Left forelimb (tissue), 1 donor: ENCODE measurements at places on chromosomes 16 and 17.

DNA sequence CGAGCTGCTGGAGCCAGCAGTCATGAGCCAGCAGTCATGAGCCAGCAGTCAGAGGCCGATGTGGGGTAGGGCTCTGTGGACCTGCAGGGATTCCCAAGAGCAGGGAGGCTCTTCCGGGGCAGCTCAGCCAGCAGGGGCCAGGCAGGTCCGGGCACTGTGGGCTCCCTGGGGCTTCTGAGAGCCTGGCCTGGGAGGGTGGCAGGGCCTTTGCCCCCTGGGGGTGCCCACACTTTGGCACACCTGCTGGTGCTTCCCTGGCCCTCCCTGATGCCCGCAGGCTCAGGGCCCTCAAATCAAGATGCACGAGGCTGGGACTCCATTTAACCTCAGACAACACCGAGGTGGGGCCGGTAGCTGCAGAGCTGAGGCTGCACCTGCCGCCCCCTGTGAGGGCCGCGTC, 18.1 kb downstream of the SOX8 start:
- no peak for DNase-seq

DNA sequence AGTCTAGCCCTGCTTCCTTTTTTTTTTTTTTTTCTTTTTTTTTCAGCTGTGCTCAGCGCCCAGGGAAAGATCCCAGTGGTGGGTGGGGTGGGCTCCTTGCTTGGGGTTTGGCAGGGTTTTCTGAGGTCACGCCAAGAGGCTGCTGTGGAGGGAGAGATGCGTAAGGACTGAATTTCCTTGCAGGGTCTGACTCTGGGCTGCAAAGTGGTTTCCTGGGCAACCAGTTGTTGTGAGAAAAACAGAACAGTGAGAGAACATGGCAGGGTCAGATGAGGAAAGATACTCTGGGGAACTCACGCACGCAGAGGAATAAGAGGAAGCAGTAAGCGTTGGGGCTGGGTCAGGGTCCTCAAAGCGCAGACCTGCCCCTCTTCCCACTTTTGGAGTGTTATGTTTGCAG, 119.5 kb downstream of the IRF8 start:
- peak; percentile 63 for DNase-seq

- DNase-seq: no peak
These were observed 28.2 kb downstream of the ST3GAL2 start for GRCh38 chr16:70410734-70411133.

- peak; percentile 88 for DNase-seq
These were observed 31.4 kb upstream of the CDC42EP4 start for GRCh38 chr17:73343168-73343634.

DNA sequence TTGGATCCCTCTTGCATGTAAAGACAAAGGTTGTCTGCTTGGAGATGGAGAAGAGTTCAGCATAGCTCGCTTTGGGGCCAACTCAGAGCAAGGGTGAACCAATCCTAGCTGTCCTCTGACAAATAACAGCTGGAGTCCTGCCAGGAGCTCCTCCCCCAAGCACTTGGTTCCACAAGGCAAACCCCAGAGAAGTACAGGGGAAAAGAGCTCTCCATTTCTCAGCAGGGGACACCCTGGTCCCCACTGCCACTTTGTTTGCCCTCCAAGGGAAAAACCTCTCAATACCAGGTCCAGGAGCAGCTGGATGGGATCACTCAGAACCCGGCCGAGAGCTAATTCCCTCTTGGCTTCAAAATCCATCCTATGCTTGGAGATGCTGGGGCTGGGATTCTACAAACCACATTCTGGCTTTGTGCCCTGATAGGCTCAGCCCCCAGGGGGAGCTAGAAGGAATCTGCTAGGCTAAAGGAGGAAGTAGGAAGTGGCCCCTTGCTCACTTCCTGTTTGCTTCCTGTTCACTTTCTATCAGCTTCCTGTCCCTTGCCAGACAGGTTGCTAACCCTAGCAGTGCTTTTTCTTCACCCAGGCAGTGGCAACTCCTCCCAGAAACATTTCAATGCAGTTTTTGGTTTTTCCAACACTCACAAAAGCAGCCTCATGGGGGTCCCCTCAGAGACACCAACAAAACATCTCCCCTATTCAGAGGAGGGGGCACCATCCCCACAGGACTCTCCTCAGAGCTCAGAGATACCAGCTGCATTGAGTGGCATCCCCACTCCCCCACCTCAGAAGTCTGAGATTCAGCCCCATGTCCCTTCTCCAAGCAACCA, 30.7 kb downstream of the CDRT4 start:
- DNase-seq: no peak

DNA sequence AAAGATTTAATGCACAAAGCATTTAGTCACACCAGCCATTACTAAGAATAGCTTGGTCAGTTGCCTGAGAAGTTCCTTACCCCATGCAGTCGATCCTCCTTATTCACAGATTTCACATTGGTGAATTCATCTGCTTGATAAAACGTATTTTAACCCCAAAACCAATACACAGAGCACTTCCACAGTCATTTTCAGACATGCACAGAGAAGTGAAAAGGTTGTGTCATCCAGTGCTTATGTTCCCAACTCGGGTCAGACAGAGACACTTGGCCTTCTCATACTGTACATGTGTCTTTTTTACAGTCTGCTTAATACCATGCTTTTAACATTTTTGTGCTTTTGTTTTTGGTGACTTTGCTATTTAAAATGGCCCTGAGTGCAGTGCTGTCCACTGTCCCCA, 219.7 kb downstream of the SPECC1 start:
- no peak for DNase-seq

GRCh38 chr16:35908942-35909341, 2449.5 kb downstream of the TP53TG3F start:
- no peak for DNase-seq

DNA sequence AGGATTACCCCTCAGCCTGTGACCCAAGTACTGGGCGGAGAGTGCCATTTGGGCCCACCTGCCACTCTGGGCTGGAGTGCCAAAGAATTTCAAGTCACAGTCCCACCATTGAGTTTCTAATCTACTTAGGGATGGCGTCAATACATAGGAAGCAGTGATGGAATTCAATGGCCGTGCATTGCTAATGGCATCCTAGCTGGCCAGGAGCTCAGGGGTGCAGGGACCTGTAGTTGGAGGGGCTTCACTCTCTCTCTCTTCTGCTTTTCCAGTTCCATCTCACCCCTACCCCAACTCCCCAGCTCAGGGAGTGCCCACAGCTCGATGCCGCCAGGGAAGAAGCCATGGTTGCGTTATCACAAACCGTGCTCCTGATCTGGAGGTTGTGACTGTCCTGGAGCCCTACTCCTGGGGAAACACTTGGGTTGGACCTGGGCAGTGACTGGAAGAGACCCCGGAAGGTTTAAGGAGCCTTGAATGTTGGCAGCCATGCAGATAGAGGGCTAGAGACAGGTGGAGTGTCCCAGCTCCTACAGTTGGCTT, 2.4 kb downstream of the MMP15 start:
- peak; percentile 61 for DNase-seq
